Stimulated activated CD8-positive, alpha-beta memory T cell treated with anti-CD3 and anti-CD28 coated beads, Interleukin-12 subunit alpha, Interleukin-12 subunit beta, amount 100 ng/mL, for 1 hour (primary cell): ENCODE measurements at places on chromosomes 2 and 18.

DNA sequence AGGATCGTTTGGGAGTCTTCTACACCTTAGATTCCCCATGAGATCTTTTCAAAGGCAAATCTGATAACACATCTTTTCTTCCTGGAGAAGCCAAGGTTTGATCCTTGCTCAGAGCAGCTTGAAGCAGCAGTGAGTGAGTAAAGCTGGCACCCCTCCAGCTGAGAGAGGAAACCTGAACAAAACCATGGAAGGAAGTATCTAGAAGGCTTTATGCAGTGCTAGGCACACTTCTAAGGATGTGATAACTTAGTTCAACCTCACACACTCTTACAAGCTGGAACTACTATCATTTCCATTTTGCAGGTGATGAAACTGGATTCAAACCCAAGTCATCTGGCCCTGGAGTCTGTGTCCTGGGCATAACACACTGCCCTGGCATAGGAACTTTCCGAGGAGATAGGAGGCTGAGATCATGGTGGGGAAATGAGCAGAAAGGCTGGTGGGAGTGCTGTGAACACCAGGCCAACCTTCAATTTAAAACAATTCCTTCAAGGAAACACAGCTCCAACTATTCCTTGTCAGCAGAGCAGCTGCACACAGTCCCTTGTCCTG, 71.2 kb downstream of the CTAGE1 start:
- no peak for DNase-seq

DNA sequence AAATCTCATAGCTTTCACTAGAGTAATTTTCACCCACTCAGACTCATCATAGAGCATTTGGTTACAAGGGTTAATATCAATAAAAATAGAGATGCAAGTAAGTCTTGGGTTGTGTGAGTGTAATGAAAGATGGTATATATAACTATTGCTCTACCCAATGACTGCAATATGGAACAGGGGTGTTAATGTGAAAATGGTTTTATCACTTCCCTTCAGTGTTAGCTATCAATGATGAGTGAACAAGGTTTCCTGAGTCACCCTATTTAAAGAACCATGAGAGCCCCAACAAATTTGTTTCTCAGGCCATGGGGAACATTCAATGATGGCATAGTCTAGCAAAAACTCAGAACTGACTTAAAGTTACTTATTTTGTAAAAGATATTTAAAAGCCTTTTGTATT, 1133.6 kb upstream of the ZEB2 start:
- DNase-seq: no peak

DNA sequence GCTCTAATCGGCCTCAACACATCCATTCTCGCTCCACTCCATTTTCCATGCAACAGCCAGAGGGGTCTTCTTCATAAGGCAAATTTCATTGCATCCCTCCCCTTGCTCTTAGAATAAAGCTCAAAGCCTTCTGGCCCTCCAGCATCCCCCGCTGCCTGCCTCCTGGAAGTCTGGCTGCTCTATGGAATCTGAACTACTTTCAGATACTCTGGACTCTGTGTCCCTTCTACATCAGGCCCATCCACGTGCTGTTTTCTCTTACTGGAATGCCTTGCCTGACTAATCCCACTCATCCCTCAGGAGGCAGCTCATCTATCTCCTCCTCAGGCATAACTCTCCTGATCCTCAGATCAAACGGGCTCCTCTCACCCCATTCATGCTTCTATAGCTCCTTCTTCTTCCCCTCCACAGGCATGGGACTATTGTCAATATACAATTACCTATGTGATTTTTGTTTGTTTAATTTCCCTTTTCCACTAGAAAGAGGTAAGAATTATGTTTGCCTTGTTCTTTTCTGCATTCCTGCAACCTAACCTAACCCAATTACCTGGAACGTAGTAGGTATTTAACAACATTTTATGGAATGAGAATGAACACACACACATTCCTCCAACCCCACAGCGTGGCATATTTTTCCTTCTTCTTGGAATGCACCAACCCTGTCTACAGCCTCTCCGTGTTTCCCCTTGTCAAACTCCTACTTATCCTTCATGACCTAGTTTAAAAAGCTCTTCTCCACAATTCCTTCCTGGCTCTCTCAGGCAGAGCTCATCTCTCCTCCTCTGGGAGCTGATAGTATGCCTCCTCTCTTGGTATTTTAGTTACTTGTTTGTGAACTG, 49.5 kb downstream of the LBH start:
- no peak for DNase-seq

DNA sequence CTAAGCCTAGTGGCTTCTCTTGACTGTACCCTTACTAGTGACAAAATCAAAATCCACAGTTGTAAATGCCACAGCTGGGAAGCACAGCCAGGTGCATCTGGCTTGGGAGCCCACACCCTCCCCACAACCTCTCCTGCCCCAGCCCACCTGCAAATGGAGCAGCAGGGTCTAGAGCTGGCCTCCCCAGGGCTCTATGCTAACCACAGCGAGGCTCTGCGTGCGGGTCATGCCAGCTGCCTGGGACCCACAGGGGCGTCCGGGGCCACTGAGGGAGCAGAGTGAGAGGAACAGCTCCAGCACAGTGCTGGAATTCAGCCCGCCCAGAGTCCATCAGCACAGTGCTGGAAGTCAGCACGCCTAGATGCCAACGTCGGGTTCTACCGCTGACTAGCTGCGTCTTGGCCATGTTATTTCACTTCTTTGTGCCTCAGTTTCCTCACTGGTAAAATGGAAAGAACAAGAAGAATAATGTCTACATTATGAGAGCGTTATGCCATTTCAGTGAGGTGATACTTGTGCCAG, 109.1 kb upstream of the ID2 start:
- DNase-seq: no peak

- no peak for DNase-seq
These were observed 440.5 kb upstream of the ID2 start for GRCh38 chr2:8241317-8241716.

GRCh38 chr2:44004735-44005602, 9.2 kb upstream of the LRPPRC start:
- no peak for DNase-seq

DNA sequence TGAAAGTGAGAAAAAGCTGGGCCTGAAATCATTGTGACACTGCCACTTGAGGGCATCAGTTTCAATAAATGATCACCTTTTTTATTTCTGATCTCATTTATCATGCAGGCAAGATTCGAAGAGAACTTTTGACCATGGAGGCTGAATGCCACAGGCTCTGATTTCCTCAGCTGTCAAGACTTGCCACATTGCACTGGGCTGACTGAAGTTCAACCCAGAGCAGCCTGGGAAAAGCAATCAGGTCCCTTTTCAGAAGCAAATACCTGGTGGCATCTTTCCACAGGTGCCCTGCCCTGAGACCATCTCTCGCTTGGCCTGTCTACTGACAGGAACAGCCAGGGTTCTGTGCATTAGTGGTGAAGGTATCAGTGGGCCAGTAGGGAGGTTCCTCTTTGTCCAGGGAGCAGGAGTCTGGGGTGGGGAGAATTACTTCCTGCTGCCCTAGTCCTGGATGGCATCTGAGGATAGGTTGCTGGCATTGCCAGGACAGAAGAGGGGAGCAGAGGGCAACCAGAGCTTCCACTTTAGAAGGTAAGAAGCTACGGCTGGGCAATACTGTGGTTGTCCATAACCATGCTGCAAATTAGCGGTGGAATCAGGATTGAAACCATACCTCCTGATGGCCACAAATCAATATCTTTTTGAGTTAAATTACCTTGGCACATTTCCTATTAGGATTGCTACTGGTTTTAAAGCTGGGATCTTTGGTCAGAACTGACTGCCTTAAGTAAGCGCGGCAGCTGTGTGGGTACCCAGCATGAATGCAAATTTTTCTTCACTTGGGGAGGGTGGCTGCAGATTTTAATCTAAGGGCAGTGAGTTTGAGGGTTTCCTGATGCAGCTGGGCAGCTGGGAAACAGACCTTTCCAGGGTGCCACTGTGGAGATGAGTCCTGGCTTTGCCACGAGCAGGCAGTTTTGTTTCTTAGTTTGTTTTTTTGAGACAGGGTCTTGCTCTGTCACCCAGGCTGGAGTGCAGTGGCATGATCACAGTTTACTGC, 394.5 kb downstream of the ALK start:
- DNase-seq: no peak

DNA sequence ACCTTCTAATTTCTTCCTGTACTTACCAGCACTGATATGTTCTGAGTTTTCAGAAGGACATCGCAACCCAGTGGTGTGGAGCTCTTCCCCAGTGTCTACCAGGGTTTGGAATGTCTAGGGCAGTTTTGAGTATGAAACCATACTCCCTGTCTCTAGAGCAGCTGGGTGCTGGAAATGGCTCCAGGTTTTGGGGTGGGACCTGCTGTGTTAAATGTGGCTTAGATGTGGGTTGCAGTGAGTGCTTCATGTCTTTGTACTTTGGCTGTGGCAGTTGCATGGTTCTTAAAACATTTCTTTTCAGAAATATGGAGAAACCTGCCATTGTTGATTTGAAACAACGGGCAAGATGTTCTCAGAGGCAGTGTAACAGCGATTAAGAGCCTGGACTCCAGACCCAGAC, 48.5 kb downstream of the ACSL3 start:
- no peak for DNase-seq

DNA sequence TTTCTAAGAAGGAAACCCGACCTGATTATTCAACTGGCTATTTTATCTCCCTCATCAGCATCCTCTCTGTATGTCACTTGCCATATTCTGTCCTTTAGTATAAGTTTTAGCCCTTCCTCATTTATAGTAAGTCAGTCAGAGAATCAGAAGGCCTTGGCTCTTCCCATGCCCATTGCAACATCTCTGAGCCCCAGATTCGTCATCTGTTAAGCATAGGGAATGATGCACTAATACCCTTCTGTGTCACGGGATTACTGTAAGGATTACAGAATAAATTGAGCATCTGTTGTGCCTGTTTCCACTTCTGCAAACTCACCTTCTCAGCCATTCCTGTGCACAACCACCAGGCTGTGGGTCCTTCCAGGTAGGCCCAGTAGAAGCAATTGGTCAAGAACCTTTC, 258.1 kb upstream of the RAB12 start:
- no peak for DNase-seq

DNA sequence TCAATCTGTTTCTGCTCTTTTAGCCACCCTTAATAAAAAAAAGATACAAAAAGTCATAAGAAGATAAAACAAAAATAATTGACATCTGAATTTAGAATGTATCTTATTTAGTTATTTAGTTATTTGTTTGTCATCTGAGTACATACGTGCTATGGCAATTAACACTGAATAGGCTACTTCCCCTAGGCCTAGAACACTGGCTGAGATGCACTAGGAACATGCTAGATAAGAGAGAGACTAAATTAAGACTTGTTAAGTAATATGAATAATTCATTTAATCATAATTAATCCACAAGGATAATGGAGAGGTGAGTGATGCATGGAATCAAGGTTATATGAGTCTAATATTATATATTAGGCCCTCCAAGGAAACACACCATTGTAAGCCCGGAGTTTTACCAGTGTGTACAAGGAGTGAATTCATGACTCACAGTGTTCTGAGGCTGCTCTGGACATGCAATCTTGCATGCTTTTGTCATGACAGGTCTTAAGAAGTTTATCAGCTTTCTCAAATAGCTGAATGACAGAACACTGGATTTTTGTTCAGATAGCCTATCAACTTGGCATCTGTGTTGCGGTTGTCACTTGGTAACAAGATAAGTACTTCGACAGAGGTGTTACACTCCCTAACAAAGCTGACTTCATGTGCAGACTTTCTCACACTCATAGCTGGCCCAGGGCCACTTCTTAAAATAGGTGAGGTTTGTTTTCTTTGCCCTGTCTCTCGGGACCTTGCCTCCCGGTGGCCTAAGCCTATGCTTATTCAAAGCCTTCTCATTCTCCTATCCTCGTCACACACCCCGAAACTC, 5.0 kb upstream of the SERPINB2 start:
- no peak for DNase-seq

DNA sequence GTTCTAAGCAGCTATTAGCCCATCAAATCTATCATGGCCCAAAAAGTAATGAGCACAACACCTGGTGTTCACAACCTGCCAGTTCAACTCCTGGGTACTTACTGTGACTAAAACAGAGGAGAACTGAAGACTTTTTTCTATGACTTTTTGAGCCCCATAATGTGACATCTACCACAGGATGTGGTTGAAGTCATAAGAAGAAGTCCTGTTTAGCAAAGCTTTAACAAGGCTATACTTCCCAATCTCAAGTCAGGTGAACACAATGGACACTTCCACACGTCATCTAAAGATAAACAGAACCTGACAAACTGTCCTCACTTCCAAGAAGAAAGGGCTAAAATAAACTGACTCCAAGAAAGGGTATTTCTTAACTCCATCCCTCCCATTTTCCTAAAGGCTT, 138.8 kb downstream of the ATAD2B start:
- no peak for DNase-seq

DNA sequence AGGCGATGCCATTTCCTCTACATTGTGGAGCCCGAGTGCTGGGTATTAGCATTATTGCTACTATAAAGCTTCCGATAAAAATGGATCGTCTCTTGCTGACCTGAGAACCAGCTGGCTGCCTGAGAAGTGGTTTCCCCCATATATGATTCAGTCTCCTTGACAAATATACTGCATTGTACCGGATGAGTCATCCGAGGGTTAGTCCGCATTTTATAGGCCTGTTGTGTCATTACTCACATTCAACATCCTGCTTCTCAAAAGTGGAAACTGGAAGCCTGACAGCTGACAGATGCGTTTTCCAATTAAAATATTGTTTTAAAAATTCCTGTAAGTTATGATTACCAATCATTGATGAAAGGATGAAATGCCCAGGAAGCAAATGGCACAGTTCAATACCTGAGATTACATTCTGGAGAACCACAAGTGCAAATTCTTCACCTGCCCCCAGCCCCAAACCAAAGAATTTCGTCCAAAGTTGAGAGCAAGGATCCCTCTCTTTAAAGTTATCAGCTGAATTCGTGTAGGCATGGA, 65.7 kb downstream of the SPRED2 start:
- no peak for DNase-seq

- no peak for DNase-seq
These were observed 960.1 kb downstream of the CPS1 start for GRCh38 chr2:211516537-211516936.

DNA sequence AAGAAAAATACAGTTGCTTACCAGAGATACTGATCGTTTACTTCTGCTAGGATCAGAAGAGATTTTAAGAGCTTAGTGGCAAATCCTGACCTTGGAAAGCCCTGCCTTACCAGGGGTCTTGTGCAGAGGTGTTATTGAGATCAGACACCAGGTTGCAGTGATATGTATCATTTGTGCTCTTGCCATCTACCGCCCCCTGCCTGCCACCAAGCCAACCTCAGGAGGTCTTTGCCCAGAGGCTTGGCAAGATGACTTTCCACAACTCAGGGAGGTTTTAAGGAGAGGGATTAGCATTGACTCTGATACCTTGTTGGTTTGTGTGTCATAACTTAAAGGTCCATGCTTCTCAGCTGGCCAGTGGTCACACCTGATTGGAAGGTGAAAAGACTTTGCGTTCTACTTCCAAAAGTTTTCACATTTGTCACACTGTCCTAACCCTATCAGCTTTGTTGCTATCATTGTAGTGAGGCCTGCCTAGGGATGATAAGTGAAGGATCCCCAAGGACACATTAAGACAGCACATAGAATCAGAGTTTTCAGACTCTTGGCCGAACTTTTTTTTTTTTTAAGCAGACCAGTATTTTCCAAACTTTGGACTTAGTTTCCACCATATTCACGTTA, 46.2 kb upstream of the MGAT5 start:
- DNase-seq: peak; percentile 47
